ENCODE measurements at places on chromosomes 16 and 17.

DNA sequence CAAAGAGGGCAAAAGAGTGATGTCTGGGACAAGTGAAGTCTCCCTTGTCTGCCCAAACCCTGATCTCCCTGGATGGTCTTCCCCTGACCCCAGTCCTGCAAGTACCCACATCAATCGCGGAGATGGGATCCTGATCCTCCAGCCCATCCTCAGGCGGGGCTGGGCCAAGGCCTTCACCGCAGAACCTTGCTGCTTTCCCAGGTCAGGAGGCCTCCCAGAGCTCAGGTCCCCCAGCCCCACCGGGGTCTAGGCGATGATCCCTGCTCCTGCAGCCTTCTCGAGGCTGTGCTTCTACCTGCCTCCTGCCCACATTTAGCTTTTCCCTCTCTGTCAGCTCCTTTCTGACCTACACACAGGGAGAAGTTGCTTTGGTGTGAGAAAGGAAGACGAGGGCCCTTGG, 6.3 kb downstream of the SLC12A4 start:
- DNase-seq, result no peak

GRCh38 chr16:13480801-13481200, 439.2 kb upstream of the ERCC4 start:
- no peak for DNase-seq

DNA sequence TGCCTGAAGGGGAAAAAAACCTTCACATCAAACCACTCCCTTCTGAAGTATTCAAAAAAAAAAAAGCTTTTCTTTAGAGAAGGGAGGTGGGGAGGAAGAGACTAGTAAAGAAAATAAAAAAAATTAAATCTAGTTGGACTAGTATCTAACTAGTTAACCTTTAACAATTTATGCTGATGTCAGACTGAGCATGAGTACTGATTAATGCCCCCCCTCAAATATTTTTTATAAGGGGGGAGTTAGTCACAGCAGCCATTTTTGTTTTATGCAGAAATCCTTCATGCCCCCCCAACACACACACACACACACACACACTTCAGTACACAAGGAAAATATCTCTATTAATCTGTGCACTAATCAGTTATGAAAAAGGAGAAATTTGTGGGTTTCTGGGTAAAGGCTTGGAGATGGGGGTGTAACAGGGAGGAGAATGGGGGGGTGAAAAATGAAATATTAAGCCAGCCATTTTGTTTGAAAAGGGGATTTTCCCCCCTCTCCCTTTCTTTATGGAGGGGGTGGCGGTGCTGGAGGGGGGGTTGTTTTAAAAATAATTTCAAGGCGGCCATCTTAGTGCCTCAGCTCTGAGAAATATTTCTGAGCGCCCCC, 4.7 kb upstream of the CHD3 start:
- DNase-seq, result no peak

DNA sequence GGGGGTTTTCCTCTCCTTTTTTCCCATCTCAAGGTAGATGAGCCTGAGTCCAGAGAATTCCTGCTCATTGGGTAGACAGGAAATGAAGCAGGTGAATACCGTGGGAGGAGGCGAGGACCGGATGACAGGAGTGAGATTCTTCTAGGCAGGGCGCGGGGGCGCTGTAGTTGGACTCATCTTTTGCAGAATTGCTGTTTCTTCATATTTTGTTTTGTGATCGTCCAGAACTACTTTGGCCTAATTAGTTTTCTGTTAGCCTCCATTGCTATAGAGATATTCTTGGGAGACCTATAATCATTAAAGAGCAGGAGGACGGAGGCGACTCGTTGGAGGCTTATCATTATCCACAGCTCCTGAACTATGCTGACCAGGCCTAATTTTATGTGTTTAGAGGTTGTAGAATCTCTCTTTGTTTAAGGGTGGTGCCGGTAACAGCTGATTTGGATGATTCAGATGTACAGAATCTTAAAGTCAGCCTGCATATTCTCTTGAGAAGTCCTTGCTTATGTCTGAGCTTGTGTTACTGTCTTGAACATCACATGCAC, 650 bp downstream of the ATP6V0A1 start:
- DNase-seq, result no peak

- DNase-seq, result no peak
Measured at GRCh38 chr17:75034236-75034908, 12.4 kb downstream of the ATP5PD start.

- no peak for DNase-seq
Measured at GRCh38 chr17:7356072-7356549, 1.2 kb downstream of the TMEM95 start.

GRCh38 chr17:65550758-65551157, 10.7 kb downstream of the AXIN2 start:
- no peak for DNase-seq

DNA sequence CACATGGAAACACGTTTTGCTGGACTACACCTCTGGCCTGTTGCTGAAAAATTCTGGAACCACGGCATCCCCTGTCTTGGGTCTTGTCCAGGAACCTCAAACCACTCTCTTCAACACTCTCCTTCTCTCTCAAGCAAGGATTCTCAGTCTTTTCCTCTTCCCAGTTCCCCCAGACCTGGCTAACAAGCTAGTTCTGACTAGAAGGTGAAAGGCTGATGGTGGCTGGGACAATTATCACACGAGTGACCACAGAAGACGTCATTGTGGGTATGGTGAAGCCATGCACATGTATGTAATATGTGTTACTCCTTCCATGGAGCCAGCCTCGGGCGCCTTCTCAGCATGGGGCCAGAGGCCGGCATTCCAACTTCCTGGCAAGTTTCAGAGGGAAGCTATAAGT, 123.0 kb downstream of the CDYL2 start:
- no peak for DNase-seq

- DNase-seq, result no peak
Measured at GRCh38 chr17:63519116-63519881, 3.9 kb upstream of the KCNH6 start.

DNA sequence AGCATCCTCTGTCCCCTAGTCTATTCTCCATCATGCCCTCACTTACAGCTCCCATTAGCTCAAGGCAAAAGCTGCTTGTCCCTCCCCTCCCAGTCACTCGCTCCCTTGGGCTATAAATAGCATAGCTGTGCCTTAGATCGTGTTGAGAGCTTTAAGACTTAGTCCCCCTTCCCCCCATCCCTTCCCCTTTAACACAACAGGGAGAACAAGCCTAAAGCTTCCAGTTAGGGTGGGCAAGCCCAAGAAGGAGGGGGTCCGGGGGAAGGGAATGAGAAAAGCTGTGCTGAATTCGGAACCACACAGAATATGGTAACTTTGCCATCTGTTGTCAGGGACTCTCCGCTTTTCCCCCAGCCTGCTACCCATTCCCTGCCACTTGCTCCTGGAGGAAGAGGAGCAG, 4.9 kb upstream of the HIGD1B start:
- DNase-seq, result no peak

GRCh38 chr17:65966072-65966695, 225.7 kb downstream of the CEP112 start:
- DNase-seq, result no peak

DNA sequence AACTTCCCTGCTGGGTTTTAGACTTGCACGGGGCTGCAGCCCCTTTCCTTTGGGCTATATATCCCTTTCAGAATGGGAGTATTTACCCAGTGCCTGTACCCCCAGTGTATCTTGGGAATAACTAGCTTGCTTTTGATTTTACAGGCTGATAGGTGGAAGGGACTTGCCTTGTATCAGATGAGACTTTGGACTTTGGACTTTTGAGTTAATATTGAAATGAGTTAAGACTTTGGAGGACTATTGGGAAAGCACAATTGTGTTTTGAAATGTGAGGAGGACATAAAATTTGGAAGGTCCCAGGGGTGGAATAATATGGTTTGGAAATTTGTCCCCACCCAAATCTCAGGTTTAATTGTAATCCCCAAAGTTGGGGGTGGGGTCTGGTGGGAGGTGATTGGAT, 393.8 kb upstream of the KIF2B start:
- no peak for DNase-seq

DNA sequence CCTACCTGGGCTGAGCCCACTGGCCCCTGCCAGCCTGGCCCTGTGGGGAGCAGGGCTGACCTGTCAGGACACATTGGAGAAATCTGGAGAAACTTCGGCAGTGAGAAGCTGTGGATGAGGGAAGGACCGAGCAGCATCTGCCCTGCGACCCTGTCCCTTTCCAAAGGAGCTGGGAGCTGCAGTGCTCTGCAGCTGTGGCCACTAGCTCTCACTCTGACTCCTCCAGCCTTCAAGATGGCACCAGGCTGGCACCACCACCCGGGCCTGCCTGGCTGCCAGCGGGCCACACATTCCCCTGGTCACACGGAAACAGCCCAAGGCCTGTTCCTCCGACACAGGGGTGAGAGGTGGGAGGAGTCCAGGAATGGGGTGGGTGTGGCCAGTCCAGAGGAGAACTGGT, 30.1 kb downstream of the CD300LG start:
- no peak for DNase-seq

- no peak for DNase-seq
Measured at GRCh38 chr17:50076591-50077235, 18.4 kb upstream of the PDK2 start.

DNA sequence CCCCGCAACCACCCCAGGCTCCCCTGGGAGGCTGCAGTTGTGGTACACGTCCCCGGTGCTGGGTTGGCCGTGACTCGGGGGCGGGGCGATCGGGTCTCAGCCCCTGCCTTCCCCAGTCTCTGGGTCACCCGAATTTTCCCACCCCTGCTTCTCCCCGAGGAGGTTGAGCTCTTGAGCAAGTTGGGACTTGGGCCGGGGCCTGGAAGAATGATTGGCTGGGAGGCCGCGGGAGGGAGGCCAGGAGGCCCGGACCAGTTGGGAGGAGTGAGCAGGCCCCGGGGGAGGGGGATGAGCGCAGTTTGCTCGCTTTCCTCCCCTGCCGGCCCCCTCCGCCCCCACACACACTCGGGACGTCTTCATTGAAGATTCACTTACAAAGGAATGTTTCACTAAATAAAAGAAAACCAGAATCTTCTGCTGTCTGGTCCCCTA, 4.5 kb upstream of the HEXIM1 start:
- DNase-seq, result no peak

DNA sequence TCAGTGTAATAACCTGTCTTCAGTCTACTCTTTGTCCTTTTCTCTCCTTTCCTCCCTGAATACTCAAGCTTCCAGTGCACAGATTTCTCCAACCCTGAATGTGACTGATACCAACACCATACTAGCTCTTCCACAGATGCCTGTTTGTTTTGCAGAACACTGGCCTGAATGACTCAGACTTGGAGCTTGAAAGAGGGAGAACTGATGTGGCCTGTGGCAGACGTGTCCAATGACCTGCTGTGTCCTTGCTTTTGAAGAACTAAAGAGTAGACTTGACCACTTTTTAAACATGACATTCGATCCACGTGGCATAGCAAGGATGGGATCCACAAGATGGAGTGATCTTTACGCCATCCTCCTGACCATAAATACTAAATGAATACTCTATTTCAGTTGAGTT, 361.0 kb downstream of the WWOX start:
- no peak for DNase-seq

- DNase-seq, result no peak
Measured at GRCh38 chr17:38533241-38533640, 72.5 kb downstream of the SRCIN1 start.

GRCh38 chr16:63789603-63790002, 1332.3 kb downstream of the CDH11 start:
- DNase-seq, result no peak

DNA sequence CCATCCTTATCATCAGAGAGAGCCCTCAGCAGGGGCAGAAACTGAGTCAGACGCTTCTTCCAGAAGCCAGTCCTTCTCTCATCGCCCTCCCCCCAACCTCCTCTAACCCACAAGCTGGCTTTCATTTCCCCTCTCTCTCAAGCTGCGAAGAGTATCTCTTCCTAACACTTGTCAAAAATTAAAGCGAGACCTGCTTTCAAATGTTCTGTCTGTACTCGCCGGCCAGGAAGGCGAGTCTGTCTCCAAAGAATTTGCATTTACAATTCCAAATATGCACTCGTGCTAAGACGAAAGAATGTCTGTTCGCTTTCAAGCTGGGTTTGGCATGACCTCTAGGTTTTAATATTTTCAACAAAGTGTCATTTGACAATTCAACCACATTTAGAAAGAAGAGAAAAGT, 140.4 kb downstream of the RGS9 start:
- DNase-seq, result no peak

- DNase-seq, result no peak
Measured at GRCh38 chr17:48582750-48583069, 4.6 kb upstream of the HOXB4 start.

DNA sequence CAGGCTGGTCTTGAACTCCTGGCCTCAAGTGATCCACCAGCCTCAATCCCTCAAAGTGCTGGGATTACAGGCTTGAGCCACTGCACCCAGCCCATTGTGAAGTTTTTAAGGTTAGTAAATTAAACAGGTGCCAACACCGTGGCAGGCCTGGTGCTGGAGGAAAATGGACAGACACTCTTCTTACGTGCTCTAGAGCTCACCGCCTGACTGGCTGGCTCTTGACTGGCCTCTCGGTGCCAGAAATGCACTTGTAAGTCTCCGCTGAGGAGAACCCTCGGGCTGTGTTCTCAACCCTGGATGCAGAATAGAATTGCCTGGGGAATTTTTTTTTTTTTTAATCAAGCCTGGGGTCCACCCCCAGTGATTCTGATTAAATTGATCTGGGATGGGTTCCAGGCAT, 10.3 kb upstream of the HAS3 start:
- DNase-seq, result no peak

DNA sequence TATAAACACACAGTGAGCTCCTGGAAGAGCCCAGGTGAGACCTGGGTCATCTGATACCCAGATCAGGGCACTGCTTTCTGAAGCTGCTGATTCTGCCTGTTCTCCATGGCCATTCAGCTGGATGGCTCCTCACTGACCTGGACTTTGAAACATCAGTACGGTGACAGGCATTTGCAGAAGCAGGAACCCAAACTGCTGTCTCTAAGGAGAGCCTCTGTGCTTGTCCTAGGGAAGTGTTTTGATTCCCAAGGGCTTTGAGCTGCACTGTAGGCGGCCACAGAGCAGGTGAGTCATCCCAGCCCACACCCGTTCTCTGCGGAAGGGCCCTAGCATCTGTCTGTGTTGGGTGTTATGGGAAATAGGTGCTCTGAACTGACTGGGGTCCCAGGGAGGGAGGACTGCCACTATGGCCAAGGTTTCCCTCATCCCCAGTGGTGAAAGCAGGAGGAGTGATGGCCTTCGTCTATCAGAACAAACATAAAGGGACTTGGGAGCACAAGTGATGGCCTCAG, 60.7 kb upstream of the ADCY9 start:
- DNase-seq, result no peak

Data from cortex of kidney (tissue), 1 donor.